ENCODE measurements at places on chromosomes 1 and 21.

DNA sequence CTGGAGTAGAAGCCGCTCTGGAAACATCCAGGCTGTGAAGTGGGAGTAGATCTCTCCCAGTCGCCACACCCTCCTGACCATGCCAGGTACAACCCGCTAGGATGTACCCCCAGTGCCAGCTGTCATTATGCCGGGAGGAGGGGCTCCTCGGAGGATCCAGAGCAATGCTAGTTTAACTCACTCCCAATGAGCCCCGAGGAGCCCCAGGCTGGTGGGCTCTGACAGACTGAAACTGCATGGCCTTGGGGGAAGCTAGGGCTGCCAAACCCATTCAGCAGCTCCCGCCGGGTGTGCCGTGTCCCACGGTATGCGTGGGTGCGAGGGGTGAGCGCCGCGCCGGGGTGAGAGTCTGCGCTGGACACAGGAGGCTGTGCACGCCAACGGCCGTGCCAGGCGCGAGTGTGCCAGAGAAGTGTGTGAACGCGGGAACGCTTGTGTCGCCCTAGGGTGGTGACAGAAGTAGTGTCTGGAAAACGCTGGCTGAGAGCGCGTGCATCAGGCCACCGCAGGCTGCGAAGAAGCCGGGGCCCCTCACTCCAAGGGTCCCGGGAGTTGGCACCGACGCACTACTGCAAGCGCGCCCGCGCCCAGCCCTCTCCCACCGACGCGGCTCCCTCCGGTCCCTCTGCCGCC, 177.1 kb upstream of the EDN2 start:
- no peak for DNase-seq

DNA sequence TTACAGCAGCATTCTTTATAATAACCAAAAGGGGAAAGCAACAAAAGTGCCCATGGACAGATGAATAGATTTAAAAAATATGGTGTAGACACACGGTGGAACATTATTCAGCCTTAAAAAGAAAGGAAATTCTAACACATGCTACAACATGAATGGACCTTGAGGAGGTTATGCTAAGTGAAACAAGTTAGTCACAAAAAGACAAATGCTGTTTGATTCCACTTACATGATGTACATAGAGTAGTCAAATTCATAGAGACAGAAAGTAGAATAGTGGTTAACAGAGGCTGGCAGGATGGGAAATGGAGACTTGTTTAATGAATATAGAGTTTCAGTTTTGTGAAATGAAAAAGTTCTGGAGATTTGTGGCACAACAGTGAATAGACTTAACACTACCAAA, 151.4 kb downstream of the CYYR1 start:
- no peak for DNase-seq

DNA sequence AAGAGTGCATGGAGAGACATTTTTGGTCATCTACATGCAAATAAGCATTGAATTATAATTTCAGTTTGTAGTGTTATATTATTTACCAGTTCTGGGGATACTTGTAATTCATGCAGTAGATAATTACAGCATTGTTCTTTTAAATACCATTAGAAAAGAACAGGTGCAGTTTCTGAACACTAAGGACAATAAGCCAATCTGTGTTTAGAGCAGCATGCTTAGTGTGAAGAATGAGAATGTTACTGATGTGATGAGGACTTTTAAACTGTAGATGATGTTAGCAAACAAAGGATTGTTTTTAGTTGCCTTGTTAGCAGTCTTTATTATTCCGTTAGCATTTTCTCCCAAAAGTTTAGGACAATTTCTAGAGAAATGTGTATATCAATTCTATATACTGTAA, 348.3 kb downstream of the BRINP3 start:
- no peak for DNase-seq

DNA sequence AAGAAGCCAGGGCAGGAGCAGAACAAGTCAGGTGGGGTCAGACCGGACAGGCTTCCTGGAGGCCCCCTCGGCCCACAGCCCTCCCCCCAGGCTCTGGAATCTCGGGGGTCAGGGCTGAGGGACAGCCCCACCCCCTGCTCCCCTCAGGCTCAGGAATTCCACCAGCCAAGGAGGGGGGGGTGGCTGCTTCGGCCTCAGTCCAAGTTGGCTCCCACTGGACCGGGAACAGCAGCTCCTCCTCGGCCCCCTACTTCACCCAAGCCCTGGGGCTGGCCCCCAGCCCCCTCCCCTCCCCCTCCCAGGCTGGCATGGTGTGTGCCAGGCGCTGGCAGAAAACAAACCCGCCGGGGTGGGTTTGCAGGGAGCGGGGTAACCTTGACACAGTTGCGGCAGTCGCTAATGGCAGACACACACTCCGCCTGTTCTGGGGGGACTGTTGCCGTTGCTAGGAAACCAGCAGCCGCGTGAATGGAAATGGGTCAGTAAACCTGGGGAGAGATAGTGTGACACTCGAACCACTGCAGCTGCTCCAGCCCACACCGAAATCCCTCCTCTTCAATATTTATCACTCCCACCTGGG, 32.4 kb downstream of the AHDC1 start:
- no peak for DNase-seq

DNA sequence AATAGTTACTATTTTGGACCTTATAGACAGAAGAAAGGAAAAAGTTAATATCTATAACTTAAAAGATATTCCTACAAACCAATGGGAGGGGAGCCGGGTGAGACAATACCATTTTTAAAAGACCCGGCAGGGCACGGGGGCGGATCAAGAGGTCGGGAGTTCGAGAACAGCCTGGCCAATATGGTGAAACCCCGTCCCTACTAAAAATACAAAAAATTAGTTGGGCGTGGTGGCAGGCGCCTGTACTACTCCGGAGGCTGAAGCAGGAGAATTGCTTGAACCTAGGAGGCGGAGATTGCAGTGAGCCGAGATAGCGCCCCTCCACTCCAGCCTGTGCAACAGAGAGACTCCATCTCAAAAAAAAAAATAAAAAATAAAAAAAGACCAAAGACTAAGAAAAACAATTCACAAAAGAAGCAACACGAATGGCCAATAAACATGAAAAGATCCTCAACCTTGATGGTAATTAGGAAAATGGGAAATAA, 1.2 kb upstream of the PSMB2 start:
- no peak for DNase-seq

DNA sequence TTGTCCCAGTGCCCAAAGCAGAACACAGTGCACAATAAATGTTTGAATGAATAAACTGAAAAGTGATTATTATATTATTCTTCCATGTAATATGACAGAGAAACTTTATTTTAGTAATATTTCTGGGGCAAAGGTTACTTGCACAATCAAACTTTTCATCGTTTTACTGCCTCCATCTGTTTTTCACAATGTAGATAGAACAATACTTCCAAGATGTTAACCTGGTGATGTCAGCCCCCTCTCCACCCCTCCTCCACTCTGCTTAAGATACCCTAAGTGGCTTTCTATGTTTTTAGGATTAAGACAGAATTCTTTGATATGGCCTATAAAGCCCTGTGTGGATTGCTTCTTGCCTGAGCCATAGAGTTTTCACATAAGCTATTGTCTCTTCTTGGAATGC, 13.8 kb upstream of the NTMT2 start:
- no peak for DNase-seq

- DNase-seq, result no peak
These were observed 38.4 kb downstream of the IGSF21 start for GRCh38 chr1:18145851-18146618.

DNA sequence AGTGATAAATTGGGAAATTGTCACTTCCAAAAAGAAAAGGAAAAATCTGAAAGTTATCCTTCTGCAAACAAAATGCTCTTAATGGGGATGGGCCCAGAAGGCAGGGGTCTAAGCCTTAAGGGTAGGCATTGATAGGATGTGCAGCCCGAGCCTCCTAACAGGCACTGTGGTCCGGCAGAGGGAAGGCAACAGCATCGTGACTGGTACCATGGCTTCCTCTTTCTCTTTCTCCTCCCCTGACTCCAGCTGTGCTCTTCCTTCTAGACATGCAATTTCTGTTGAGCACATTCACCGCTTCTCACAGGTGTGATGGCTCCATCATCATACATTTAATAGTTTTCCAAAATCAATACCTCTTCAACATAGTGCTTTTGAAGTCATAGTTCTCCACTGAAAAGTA, 91.5 kb downstream of the SELENOF start:
- DNase-seq, result no peak

DNA sequence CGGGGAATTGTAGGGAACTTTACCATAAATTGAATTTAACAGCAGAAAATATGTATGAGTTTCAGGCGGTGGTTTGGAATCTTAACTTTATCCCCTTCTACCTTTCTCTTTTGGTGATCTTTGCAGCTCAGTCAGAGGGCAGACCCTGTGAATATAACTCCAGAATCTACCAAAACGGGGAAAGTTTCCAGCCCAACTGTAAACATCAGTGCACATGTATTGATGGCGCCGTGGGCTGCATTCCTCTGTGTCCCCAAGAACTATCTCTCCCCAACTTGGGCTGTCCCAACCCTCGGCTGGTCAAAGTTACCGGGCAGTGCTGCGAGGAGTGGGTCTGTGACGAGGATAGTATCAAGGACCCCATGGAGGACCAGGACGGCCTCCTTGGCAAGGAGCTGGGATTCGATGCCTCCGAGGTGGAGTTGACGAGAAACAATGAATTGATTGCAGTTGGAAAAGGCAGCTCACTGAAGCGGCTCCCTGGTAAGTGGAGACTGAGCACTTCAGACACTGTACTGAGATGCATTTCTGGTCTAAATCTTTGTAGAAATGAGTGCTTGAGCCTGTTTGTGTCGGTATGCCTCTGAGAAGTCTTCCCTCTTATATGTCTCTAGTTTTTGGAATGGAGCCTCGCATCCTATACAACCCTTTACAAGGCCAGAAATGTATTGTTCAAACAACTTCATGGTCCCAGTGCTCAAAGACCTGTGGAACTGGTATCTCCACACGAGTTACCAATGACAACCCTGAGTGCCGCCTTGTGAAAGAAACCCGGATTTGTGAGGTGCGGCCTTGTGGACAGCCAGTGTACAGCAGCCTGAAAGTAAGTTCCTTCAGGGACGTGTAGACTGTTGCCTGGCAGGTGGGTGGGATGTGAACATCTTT, 1.5 kb downstream of the CCN1 start:
- no peak for DNase-seq

GRCh38 chr1:41812453-41812852, 106.3 kb downstream of the HIVEP3 start:
- DNase-seq, result no peak

GRCh38 chr1:71618191-71618590, 537.4 kb upstream of the ZRANB2 start:
- DNase-seq, result no peak

GRCh38 chr1:230909974-230910754, 41.8 kb upstream of the C1orf198 start:
- DNase-seq, result no peak

GRCh38 chr1:56255516-56256152, 323.7 kb downstream of the PLPP3 start:
- no peak for DNase-seq

- DNase-seq, result no peak
These were observed 9.0 kb upstream of the SMIM1 start for GRCh38 chr1:3763351-3764125.

DNA sequence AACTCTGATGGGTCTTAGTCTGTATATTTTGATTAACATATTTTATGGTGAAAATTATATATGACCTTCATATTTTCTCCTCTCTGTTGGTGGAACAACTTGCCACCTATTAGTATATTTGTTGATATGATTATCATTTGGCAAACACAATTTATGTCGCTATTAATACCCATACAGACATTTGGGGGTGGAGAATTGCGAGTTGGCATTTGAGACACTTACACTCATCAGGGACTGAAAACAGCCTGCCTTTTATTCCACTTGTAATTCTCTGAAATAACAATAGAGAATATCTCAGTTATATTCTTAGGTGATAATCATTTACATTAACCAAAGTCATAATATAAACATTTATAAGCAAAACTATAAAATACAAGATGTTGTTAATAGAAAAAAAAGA, 100.5 kb upstream of the RGS18 start:
- DNase-seq, result no peak

Data from KG1 (cell line).